ENCODE measurements at places on chromosomes 3 and 15.

DNA sequence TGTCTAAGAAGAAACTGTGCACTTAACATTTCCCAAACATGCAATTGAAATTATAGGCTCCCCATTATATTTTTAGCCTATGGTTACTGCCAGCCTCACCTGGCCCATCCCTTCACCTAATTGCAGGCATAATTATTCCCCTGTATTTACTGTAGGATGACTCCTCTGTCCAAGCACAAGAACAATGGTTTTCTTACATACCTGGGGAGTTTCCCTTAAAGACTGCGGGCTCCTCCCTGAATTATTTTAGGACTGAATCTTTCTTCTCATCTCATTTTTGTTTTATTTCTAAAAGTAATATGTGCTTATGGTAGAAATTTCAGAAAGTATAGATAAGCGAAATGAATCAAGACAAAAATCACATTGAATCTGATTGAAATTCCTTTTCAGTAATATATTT, 11.4 kb downstream of the TM4SF1 start:
- DNase-seq = no peak

DNA sequence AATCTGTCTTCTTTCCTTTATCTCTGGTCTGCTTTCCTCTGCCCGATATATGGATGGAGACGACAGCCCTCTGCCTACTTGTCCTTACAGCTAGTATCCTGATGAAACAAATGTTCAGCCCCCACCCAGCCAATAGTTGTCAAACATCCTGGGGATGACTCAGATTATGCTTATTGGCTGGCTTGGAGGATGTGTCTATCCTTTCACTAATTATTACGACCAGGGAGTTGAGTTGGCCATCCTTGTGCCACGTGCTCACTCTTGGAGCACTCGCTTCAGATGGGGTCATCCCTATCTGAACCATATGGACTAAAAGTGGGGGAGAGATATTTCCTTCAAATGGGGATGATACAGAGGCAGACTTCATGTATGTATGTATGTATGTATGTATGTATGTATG, 6.4 kb upstream of the MAP3K13 start:
- DNase-seq = no peak

DNA sequence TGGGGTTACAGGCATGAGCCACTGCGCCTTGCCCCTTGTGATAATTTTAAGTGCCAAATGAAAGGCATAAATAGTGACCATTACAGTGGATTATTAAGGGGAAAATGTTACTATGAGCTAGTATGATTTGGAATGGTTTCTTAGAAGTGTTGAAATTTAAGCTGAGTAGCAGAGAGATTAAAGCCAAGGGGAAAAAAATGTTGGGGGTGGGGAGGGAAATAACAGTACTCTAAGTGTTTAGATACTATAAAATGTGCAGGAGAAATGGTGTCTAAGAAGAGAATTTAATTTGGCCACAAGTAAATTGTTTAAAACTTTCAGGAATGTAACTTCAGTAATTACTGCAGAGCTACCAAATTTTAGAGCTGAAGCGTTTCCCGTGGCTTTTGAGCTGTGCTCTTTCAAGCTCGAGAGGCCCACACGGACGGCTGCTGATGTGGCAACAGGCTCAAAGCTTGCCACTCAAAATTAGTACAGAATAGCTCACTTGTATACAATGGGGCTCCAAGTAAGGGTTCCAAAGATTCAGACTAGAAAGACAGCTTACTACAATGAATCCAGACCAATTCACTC, 23.9 kb upstream of the SLC12A8 start:
- DNase-seq = no peak

DNA sequence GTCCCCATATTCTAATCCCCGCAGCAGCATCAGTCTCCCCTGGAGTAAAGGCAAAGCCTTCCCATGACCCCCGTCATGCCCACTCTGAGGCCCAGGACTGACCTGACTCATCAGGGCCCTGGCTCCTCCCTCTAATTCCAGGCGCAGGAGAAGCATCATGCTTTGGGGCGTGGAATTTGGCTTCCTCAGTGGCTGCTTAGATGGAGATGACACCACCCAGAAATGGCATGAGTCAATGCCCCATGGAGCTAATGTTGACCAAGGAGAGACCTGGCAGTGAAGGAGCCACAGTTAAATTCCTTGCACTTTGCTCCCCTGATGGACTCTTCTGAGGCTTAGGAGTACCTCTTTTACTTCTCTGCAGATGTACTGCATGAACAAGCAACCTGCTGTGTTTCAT, 204.2 kb upstream of the PROK2 start:
- DNase-seq = no peak

- no peak for DNase-seq
Measured at GRCh38 chr15:22839046-22839695, 705 bp downstream of the NIPA2 start.

DNA sequence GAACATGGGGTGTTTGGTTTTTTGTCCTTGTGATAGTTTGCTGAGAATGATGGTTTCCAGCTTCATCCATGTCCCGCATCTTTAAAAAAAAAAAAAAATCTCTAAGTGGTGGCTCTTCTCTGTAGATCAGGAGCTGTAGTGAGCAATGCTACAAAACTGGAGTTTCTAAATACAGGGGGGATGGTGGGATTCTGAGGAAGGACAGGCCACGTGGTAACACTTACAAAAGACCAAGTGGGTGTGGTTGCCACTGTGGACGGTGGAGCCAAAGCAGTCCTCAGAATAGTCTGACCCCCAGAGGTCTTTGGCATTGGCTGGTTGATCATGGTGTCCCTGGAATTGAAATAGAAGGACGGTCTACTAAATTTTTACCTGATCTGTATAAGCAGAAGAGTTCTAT, 7.7 kb downstream of the CCRL2 start:
- no peak for DNase-seq

- DNase-seq = no peak
Measured at GRCh38 chr3:34183114-34183513, 384.7 kb downstream of the PDCD6IP start.

DNA sequence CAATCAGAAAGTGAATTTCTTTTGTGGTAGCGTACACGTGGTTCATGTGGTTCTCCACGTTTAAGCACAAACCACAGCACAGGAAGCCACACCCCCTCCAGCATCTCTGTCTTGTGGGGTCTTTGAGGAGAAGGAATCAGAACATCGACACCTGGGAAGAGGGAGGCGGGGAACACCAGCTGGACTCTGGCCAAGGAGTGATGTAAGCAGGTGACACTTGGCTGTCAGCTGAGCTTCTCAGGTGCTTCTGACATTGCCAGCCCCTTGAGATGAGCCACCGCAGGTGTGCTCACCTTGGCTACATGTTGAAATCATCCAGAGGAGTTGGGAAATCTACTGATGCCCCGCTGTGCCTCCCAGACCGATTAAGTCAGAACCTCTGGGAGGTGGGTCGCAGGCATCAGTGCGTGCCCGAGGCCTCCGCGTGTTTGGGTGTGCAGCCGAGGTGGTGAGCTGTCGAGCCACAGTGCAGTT, 85.0 kb downstream of the FAM81A start:
- peak; percentile 47 for DNase-seq

GRCh38 chr15:39364721-39365120, 216.2 kb upstream of the THBS1 start:
- DNase-seq = no peak

DNA sequence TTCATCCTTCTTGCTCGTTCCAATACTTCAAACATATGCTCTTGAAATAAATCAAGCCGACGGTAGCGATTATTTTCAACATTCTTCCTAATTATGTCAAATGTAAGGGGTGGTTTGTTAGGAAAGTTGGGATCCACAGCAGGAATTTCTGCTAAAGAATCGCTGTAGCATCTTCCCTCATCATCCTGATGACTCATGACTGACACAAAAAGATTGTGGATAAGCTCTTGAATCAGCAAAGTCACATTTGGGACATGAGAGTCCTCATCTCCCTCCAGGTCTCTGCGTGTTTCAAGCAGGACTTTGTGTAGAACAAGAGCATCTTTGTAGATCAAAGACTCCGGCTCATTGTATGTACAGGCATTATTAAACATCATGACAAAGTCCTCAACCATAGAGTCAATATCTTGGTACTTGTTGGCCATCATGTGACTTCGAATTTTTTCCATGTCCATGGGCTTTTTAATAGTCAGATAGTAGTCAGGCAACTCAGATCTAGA, 73.0 kb downstream of the UQCC5 start:
- no peak for DNase-seq

DNA sequence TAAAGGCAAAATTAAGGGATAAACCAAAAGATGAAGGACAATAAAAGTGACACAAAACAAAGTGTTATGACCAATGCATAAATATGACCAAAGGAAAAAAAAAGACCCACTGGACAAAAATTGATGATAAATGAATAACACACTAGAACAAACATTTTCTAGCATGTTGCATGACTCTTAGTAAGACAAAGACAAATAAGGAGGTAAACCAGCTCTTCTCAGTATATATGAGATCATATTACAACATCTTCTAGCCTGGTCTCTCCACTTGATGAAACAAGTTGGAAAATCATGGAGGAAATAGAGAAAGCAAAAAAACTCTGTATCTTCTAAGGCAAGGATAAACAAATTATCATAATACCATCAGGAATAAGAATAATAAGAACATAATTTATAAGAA, 163.9 kb upstream of the GBE1 start:
- no peak for DNase-seq

GRCh38 chr15:39083213-39083612, 497.7 kb upstream of the THBS1 start:
- no peak for DNase-seq

DNA sequence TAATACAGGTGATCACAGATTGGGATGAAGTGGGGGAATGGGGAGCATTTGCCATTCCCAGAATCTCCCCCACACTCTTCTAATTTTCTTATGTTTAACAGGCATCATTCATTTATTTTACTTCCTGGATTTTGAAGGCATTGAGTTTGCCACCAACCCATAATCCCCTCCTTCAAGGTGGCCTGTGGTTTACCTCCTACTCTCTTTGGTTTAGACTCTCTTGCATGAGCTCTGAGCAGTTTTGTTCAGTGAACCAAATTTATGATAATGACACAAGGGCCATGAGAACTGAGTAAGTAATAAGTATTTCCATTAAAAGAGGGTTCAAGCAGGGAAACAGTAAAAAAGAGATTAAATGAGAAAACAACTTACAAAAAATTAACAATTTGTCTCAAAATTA, 703.1 kb upstream of the CFAP20DC start:
- DNase-seq = no peak

DNA sequence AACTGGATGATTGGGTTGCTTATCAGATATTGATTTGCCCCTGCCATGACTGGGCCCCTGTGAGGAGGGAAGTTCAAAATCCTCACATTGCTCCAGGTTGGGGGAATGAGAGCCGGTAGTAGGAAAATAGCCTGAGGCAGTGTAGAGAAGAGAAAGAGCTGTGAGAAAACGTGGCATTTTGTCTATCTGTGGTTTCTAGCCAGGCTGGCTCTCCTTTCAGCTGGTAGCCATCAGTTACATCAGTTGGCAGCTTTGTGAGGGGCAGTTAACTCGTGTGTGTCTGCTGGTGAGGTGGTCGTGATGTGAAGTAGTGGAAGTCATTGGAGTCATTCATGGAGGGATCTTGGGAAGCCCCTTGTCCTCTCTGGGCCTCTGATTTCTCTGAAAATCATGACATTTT, 5.2 kb downstream of the ESYT3 start:
- DNase-seq = no peak

- DNase-seq = no peak
Measured at GRCh38 chr3:64502284-64502683, 185.5 kb downstream of the ADAMTS9 start.

DNA sequence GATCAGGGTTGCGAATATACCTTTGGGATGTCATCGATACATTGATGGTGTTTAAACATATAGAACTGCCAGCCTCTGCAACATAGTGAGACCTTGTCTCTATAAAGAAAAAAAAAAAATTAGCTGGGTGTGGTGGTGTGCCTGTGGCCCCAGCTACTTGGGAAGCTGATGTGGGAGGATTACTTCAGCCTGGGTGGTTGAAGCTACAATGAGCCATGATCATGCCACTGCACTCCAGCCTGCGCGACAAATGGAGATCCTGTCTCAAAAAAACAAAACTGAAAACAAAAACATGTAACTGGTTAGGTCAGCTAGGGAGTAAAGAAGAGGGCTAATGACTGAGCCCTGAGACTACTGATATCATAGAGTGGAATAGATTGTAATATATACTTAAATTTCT, 30.7 kb upstream of the MGA start:
- DNase-seq = no peak

GRCh38 chr3:65170390-65171042, 482.7 kb upstream of the ADAMTS9 start:
- DNase-seq = no peak

- DNase-seq = no peak
Measured at GRCh38 chr3:71726146-71726545, 944 bp upstream of the EIF4E3 start.

DNA sequence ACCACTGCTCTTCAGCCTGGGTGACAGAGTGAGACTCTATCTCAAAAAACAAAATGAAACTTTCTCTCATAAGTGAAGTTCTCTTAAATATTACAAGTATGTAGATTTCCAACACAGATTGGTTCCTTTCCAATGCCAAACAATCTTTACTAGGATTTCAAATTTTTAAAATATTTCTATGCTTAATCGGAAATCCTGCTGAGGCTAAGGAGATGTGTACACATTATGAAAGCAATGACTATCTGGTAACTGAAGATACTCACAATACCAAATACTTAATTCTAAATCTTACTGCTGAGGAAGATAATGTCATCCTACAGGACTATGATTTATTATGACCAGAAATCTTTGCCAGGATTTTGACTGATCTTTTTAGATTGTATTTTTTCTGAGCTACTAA, 255.6 kb upstream of the ZNF717 start:
- no peak for DNase-seq

- DNase-seq = no peak
Measured at GRCh38 chr3:157633241-157633640, 130.0 kb upstream of the VEPH1 start.

- no peak for DNase-seq
Measured at GRCh38 chr3:107994181-107994580, 96.7 kb downstream of the CD47 start.

DNA sequence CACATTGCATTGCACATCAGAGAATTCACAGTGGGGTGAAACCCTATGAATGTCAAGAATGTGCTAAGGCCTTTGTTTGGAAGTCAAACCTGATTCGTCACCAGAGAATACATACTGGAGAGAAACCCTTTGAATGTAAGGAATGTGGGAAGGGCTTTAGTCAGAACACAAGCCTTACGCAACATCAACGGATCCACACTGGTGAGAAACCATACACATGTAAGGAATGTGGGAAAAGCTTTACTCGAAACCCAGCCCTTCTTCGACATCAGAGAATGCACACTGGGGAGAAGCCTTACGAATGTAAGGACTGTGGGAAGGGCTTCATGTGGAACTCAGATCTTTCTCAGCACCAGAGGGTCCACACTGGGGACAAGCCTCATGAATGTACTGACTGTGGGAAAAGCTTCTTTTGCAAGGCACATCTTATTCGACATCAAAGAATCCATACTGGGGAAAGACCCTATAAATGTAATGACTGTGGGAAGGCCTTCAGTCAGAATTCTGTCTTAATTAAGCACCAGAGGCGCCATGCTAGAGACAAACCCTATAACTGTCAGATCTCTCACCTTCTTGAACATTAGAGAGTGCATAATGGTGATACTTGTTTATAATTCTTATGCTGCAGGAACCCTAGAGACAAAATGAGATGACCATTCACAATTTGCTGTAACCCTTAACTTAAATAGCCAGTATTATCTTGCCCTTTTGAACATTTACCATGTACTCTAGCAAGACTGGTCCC, 9.0 kb downstream of the ZNF662 start:
- no peak for DNase-seq
